CD8-positive, alpha-beta memory T cell (primary cell): ENCODE measurements at places on chromosomes 16 and 17. TPM values are rescaled to one million over a fixed set of nuclear protein-coding genes. Genes with fewer than 3 reads are reported as not detected.

FSCN2 gene
- 0.46 TPM for total RNA-seq

ACSF2 gene
- total RNA-seq: 12.4 TPM

POLR2C gene
- total RNA-seq: 92.3 TPM

SCIMP gene
- total RNA-seq: 0.22 TPM

TP53TG3C gene
- not detected for total RNA-seq

NOG gene
- total RNA-seq: 0.73 TPM

KRTAP4-5 gene
- total RNA-seq: not detected

ARHGAP44 gene
- total RNA-seq: not detected

SCN4A gene
- total RNA-seq: 0.04 TPM

SLC5A10 gene
- not detected for total RNA-seq

OR1A1 gene
- total RNA-seq: not detected

MT1E gene
- 163 TPM for total RNA-seq

RAMP2 gene
- not detected for total RNA-seq

CIITA gene
- total RNA-seq: 11.9 TPM

MARCHF10 gene
- total RNA-seq: not detected

SLC38A8 gene
- total RNA-seq: not detected

TBC1D3E gene
- total RNA-seq: not detected

NHERF2 gene
- total RNA-seq: 4.1 TPM

ALOX15B gene
- total RNA-seq: not detected

GFAP gene
- not detected for total RNA-seq

VKORC1 gene
- 74.3 TPM for total RNA-seq

SLC35G6 gene
- total RNA-seq: not detected

GNGT2 gene
- total RNA-seq: 24.0 TPM

C17orf107 gene
- total RNA-seq: 2.3 TPM
